ENCODE measurements at places on chromosomes 16 and 17. TPM values are rescaled to one million over a fixed set of nuclear protein-coding genes. Genes with fewer than 3 reads are reported as not detected.
A peak's percentile ranks its signal among the peaks of the same experiment; 100 is the strongest.

The GRAP gene
- 0.11 TPM for total RNA-seq

DNA sequence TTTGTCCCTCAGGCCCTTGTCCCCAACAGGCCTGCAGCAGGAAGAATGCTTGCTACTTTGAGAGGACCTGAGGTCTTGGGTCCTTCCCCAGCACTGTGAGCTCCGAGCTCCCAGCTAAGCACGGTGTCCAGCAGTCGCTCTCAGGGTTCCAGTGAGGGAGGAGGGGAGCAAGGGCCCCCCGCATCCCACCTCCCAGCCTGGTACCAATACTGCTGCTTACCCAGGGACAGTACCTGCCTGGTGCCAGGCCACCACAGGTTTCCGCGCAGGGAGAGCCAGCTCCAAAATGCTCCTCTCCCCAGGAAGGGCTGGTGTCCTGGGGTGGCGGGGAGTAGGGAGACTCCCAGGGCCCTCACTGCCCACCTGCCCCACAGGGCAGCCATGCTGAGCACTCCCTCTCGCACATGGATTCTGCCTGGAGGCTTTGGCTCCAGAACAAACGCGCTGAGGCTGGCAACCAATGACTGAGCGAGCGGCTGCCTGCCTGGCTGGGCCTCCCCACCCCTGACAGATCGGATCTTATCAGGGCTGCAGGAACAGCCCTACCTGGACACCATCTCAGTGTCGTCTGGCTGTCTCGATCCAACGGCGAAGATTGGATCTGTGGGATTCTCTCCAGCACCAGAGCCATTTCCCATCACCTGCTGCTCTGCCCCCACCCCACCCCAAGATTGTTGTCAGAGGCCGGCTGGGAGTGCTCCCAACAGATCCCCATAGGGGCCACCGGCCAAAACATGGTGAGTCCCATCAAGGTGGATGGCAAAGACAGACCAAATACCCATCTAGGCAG lies 2.4 kb downstream of the DOK4 start:
- DNase-seq, result no peak

DNA sequence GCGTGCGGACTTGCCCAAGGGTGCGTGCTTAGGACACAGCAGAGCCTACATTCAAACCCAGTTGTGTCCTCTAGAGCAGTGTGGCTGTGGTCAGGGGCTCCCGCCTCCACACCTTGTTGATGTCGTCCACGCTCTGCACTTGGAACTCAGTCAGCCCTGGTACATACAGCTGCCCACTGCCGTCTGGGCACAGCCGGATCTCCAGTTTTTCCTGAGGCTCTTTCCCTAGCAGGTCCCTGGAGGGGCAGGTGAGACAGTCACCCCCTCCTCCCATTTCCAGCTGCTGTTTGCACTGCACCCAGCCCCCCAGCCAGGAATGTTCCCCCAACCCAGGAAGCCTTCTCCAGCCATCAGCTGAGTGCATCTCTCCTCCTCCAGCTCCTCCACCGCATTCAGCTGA lies 25.7 kb downstream of the KATNB1 start:
- DNase-seq, result no peak

DNA sequence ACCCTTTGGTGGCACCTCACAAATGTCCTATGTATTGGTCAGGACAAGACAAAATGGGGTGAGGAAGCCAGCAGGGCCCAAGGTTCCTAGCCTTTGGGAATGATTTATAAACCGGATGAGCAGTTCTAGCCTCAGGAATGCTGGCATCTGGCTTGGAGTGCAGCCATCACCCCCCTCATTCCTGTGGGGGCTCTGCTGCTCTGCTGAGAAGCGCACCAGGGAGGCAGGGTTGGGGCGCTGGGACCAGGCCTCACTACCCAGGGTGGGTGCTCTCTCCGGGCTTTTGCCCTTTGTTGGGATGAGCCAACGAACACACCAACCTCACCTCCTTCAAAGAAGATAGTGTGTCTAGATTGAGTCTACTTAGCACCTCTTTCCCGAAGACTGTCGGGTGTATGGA lies 39.2 kb downstream of the TMEM11 start:
- DNase-seq, result no peak

- DNase-seq, result peak; percentile 34
These were observed at the start of gene DLX3 for GRCh38 chr17:49995055-49995738. Gene DLX3, minus strand, starts transcription at chr17:49995224. Its CDS starts 226 bp downstream, at chr17:49994998.

The SDK2 gene
- 0.39 TPM for total RNA-seq

DNA sequence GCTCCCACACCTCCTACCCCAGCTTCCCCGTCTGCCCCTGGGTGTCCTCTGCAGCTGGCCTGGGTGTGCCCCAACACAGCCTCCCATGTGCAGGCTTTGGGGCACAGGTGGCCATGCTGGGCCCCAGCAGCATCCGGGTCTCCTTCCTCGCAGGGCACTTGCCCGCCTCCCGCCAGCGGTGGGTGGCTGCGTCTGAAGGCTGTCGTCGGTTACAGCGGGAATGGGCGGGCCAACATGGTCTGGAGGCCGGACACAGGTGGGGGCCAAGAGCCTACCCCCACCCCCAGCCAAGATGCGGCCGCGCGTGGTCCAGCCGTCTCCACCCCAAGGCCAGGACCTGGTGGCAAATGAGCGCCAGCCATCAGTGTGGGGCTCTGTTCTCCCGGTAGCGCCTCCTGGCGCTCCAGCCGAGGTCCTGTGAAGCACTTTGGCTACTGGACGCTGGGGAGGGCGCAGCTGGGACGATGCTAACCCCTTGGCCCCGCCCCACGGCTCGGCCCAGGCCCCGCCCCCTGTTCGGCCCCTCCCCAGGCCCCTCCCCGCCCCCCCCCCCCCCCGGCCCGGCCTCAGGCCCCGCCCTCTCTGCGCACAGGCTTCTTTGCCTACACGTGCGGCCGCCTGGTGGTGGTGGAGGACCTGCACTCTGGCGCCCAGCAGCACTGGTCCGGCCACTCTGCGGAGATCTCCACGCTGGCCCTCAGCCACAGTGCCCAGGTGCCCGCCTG lies 7.3 kb upstream of the RHOT2 start:
- no peak for DNase-seq

GRCh38 chr16:11379420-11379819 lies 34.2 kb downstream of the RMI2 start:
- DNase-seq, result no peak

The HSF4 gene
- total RNA-seq, result 11.0 TPM

GRCh38 chr17:27807567-27808470 lies 7.5 kb upstream of the NOS2 start:
- no peak for DNase-seq

DNA sequence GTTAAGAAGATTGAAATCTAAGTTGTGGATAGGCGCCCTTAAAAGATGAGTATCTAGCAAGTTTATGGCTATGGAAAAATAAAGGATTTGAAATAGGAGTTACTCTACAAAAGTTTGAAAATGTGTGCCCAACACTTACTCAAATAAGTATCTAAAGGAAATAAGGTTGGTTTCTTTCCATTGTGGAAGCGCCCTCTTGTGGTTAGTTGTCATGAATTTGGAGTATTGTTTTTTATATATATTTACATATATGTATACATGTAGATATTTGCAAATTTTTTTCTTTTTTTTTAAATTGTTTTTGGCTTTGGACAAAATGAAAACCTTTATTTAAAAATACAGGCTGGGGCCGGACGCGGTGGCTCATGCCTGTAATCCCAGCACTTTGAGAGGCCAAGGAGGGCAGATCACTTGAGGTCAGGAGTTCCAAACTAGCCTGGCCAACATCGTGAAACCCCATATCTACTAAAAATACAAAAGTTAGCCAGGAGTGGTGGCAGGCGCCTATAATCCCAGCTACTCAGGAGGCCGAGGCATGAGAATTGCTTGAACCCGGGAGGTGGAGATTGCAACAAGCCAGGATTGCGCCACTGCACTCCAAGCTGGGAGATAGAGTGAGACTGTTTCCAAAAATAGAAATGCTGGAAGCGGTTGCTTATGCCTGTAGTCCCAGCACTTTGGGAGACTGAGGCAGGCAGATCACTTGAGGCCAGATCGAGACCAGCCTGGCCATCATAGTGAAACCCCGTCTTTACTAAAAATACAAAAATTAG lies 24.0 kb upstream of the VPS4A start:
- peak; percentile 32 for DNase-seq

GRCh38 chr17:21194226-21194625 lies 19.7 kb downstream of the TMEM11 start:
- no peak for DNase-seq

DNA sequence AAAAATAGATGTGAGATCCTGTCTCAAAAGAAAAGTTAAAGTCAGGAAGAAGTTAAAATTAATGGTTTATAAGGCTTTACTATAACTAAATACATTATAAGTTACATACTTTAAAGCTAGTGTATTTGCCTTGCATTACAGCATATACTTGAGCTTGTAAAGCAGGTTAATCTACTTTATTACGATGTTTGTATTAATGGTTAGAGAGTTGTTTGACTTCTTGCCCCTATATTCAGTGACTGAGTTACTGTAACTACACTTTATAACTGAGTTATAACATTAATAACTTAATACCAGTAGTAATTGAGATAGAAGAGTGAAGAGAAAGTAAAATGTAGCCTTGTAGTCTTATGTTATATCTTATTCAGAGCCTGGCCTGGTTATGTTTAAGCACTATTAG lies 22.9 kb downstream of the CLTC start:
- DNase-seq, result no peak

DNA sequence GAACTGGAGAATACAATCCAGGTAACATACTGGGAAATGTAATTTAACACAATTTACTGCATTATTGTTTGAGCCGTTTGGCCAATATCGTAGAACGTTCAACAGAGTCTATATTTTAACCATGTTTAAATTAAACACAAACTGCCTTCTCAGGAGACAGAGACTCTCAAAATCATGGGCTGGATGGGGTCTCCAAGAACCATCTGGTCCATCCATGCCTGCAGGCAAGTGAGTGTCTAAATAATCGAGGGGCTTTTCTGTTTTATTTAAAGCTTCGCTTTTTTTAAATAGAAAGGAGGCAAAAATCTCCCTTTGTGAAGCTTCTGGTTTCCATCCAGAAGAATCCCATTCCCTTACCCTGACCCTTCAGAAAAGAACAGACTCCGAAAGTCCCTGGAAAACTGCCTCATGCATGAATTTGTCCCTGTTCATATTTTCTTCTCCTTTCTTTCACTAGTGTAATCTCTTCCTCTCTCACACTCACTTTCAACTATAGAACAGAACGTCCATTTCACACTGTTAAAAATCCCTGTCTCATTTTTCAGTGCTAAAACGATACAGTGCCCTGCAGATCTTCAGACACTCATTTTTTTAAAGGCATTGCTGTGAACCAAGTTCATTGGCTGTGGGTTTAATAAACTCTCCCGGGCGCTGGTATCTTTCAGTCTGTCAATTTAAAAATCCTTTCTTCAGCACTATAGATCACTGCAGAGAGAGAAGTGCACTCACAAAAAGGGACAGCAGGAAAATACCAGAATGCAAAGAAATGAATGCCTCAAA lies 111.4 kb upstream of the TOM1L1 start:
- DNase-seq, result no peak

GRCh38 chr16:85234310-85235204 lies 122.3 kb upstream of the CIBAR2 start:
- DNase-seq, result no peak

The MT1M gene
- not detected for total RNA-seq

The GAS7 gene
- total RNA-seq, result 0.76 TPM

- no peak for DNase-seq
These were observed 62.1 kb downstream of the ABHD15 start for GRCh38 chr17:29504711-29505110.

GRCh38 chr17:67549820-67550219 lies 167.9 kb upstream of the NOL11 start:
- peak; percentile 42 for DNase-seq

- no peak for DNase-seq
These were observed 1.8 kb upstream of the APOH start for GRCh38 chr17:66230922-66231591.

- DNase-seq, result no peak
These were observed 48.9 kb upstream of the NKD1 start for GRCh38 chr16:50499254-50499653.

DNA sequence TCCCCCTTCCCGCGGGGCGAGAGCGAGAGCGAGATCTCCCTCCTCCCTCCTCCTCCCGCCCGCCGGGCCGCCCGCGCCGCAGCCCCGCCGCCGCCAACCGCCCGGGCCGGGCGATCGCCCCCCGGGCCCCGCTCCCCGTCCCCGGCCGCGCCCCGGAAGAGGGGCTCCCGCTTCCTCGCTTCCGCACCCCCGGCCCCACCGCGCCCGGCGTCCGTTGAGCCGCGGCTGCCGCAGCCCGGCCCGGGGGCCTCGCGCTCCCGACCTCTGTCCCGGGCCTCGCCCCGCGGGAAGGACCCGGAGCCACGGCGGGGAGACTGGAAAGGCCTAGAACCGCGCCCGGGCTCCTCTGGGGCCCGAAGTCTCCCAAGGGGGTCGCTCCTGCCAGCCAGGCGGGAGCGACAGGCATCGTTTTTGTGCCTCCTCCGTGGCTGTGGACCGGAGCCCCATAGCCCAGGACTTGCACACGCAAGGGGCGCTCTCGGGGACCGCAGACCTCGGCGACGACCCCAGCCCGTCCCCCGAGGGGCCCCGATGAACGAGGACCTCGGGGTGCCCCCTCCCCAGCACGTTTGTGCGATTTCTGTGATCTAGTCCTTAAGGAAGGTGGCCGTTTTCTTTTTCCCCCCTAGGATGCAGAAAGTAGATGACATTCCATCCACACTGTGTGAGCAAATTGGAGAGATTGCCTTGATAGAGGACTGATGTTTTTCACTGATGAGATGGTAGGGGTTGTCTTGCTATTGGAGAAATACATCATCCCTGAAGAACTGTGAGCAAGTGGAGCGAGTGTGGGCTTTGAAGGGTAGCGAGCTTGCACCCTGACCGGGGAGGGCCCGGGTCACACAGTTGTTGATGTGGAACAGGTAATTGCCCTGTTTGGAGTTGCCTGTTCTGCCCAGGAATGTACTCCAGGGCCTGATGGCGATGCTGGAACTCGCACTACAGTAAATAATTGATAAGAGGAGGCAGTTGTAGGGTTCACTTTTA lies 611 bp downstream of the BANP start:
- DNase-seq, result no peak
